ENCODE measurements at places on chromosomes 2 and 18.

- DNase-seq = no peak
Measured at GRCh38 chr18:28512357-28512756, 335.4 kb upstream of the CDH2 start.

- DNase-seq = peak; percentile 71
Measured at GRCh38 chr2:45992021-45992740, 305.0 kb upstream of the EPAS1 start.

GRCh38 chr18:56060967-56061541 is 473.1 kb upstream of the TCF4 start:
- no peak for DNase-seq

DNA sequence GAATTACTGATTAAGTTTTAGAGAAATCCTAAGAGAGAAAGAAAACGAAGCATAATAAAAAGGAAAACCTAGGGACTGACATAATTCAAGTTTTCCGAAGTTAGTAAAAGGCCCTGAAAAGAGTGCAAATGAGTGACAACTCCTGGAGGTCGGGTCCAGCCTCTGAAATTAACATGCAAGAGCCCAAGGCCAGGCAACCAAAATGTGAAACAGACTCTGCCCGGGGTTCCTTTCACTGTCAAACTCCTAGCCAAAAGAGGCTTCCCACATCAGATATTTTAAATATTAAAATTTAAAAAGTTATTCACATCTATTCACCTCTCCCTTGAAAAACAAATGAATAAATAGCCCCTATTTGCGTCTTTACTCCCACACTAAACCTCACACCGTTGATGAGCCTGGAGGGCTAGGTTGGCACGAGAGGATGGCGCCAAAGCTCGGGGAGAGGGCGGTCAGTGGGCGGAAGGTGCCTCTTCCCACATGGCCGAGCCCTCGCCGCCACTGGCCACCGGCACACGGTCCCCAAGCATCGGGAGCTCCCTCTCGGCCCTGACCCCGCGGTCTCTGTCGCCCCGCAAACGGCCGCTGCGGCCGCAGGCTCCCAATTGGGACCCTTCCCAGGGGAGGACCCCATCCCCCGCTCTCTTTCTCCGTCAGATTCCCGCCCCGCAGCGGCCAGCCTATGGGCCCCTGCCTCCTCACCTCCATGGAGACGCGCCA is 630 bp downstream of the PPM1G start:
- no peak for DNase-seq

GRCh38 chr2:188349019-188349418 is 57.3 kb downstream of the GULP1 start:
- no peak for DNase-seq

Measured in body of pancreas (tissue), 4 donors.